ENCODE measurements at places on chromosomes 2 and 18.

DNA sequence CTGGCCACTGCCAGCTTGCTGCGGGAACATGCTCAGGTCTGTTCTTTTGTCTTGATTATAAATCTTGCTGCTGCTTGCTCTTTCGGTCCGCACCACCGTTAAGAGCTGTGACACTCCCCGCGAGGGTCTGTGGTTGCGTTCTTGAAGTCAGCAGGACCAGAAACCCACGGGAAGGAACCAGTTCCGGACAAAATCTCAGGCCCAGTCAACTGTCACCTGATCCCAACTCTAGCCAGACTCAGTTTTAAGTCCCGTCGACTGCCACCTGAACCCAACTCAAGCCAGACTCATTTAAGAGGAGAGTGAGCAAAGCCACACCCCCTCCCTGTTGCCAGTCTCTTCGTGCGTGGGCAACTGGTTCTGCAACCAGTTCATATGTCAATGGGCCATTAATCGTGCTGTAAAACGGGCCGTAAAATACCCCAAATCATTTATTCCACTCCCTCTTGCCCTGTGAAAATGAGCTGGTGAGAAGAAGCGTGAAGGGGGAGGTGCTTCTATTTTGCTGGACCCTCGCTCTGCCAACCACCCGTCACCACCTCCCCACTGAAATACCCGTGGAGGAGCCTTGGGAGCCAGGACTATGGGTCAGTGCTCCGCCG, 224.3 kb downstream of the NDUFA10 start:
- no peak for DNase-seq

- no peak for DNase-seq
These were observed 22.0 kb upstream of the LAPTM4A start for GRCh38 chr2:20073460-20073859.

- no peak for DNase-seq
These were observed 1.1 kb downstream of the CHN1 start for GRCh38 chr2:175003875-175004729.

DNA sequence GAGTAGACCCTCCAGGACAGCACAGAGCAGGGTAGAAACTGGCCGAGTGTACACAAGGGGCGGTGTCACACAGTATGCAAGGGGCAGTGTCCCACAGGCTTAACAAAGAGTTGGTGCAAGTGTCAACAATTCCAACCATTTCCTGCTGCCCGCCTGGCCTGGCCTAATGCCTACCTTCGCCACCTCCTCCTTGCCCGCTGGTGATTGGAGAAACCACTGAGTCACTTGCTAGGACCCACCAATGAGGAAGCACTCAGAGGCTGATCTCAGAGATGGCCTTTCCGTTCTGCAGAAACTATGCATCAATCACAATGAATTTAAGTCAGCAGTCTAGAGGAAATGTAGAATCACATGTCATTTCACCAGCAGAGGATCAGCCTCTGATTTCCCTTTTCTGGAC, 263.3 kb upstream of the PKDCC start:
- no peak for DNase-seq

Data from AG04449 (cell line).